Stimulated activated CD4-positive, alpha-beta T cell treated with anti-CD3 and anti-CD28 coated beads, Interleukin-15, amount 100 ng/mL, for 24 hours (primary cell): ENCODE measurements at places on chromosomes 12 and 14.

GRCh38 chr12:27571463-27571862 is 47.5 kb downstream of the PPFIBP1 start:
- no peak for DNase-seq

- no peak for DNase-seq
These were observed 29.7 kb downstream of the NOS1 start for GRCh38 chr12:117331691-117332090.

- DNase-seq: no peak
These were observed 15.6 kb downstream of the DYRK2 start for GRCh38 chr12:67664171-67664570.

GRCh38 chr14:60653701-60654161 is 4.5 kb upstream of the SIX1 start:
- peak; percentile 3 for DNase-seq

- no peak for DNase-seq
These were observed 36.9 kb downstream of the CRACR2A start for GRCh38 chr12:3715999-3716398.

- DNase-seq: no peak
These were observed 238.1 kb downstream of the FOXN3 start for GRCh38 chr14:89178800-89179535.

DNA sequence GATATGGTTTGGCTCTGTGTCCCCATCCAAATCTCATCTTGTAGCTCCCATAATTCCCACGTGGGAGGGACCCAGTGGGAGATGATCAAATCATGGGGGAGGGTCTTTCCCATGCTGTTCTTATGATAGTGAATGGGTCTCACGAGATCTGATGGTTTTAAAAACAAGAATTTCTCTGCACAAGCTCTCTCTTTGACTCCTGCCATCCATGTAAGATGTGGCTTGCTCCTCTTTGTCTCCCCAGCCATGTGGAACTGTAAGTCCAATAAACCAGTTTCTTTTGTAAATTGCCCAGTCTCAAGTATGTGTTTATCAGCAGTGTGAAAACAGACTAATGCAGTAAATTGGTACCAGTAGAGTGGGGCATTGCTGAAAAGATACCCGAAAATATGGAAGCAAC is 146.2 kb downstream of the DPF3 start:
- no peak for DNase-seq

DNA sequence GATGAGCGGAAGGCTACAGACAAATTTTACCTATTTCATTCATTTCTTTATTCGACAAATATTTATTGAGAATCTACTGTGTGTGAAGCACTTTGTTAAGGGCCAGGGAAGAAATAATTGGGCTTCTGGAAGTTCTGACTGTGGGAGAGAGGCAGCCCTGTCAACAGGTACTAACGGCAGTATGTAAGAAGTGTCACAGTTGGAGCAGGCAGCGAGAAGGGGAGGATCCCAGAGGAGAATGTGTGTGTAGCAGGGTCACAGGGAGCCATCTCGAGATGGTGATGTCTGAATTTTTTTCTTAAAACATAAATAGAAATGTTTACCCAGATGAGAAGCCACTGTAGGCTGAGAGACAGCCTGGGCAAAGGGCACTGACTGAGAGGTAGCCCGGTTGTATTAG is 163.3 kb upstream of the SLC38A2 start:
- DNase-seq: no peak

DNA sequence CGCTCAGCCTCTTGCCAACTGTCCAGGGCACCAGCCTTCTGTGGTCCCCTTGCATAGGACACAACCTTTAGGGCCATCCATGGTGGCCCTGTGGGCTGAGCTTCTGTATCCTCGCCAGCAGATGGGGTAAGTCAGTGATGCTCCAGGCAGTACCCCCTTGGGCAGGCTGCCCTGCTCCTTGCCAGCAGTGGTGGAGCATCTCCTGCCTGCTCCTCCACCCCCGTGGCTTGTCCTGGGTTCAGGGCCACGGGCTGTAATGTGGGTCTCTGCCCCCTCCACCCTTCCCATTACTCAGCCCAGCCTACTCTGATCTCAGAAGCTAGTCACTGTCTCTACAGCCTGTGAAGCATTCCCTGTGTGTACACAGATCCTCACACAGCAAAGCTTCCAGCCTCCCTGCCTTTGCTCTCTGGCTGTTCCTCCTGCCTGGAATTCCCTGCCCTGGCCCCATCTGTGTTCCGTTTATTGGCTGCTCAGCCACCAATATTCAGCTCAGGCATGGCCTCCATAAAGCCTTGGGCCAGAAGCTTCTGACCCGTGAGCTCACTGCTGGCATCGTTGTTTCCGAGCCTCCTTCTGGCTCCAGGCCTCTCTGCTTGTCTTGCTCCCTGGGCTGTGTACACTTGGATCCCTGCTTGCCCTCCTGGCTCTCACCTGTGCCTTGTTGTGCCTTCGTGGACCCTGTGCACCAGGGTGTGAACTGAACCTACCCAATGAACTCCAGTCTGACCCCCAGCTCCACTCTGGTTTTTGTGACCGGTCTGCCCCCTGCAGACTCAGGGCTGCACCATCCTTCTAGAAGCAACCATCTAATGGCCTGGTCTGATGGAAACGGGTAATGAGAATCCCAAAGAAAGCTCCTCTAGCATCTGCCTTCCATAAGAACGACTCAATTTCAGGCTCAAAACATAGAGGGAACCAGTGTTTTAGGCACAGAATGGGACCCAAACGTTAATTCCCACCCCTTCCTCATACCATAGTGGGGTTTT is 177.0 kb upstream of the PRMT8 start:
- peak; percentile 33 for DNase-seq

DNA sequence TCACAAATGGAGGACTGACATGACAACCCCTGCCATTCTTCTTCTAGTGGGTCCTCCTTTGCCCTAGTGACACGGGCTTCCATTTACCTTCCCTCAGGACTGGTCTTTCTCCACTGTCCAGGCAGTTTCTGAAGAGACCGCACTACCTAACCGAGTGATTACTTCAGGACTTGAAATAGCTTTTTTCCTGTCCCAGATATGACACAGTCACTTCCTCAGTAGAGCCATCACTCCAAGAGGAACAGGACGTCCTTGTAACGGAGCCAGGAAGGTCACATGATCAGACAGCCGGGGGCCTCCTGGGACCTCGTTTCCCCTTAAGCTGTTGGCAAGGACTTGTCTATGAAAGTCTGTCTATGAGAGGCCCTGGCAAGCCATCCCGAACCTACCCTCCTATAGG is 62.3 kb downstream of the FOS start:
- DNase-seq: no peak

GRCh38 chr14:102362084-102362483 is 606 bp downstream of the CINP start:
- DNase-seq: peak; percentile 73
